ENCODE measurements at places on chromosomes 5 and 9. TPM values are rescaled to one million over a fixed set of nuclear protein-coding genes. Genes with fewer than 3 reads are reported as not detected.

- DNase-seq: no peak
These were observed 355 bp downstream of the TLE4 start for GRCh38 chr9:79572032-79572607.

- no peak for DNase-seq
These were observed 180.5 kb downstream of the FBXL7 start for GRCh38 chr5:15680455-15680854.

- no peak for DNase-seq
These were observed 158.9 kb upstream of the VCAN start for GRCh38 chr5:83312663-83313062.

GRCh38 chr5:65382582-65382981 lies 99.1 kb downstream of the ADAMTS6 start:
- DNase-seq: no peak

DNA sequence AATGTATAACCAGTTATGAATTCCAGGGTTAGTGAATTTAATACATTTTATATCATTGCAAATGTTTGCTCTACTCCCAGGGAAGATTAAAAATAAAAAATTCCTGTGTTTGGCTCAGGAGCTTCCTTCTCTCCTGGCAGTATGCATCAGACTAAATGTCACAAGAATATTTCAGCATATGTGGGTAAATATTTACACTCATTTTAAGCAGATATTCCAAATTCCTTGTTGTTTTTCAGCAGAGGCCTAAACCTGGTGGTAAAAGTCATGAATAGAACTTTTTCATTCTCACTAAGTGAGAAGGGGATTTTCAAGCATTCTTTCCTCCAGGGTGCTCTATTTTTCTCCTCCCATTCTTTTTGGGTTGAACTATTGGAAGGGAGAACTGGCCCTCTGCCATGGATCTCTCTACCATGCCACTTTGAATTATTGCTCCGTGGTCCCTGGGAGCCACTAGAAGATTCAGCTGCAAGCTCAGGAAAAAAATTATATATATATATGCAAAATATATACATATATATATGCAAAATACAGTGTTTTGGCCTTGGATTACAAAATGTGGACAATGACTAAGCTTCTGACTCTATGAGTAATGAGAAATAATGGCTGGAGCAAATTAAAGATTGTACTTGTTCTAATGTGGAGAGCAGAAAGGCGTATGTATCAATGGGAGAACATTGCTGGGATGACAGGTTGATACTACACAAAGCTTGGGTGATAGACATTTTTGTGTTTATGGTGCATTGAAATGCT lies 180.6 kb upstream of the PAPPA start:
- DNase-seq: no peak

DNA sequence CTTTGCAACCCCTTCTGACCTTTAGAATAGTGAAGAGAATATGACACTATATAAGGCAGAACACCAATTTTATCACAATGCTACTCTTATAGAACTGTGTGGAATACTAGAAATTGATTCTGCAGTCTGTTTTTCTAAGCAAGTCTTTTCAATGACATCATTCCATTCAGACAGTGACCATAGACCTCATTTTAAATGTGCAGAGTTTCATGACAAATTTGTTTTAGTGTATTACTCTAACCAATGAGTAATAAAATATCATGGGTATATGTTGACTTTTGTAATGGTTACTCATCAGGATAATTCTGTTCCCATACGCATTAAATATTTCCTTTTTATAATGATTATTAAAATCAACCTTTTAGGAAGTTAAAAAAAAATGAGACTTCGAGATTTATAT lies 219.9 kb downstream of the COX7C start:
- no peak for DNase-seq

DNA sequence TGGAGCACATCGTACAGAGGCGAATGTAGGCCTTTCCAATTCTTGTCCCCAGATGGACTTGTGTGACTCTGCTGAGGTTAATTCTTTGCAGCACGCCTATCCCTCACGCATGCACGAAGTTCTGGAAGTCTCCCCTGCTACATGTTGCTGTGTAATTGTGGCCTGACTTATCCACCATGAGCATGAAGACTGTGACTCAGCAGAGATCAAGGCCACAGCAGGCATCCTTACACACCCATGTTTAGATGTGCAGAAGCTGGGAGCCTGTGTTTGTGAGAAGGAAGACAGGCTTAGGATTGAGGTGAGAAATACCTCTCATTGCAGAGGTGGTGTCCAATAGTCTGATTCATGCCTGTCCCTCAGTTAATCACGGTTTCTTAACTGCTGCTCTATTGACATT lies 135.6 kb downstream of the ICE1 start:
- no peak for DNase-seq

GRCh38 chr9:113350937-113351336 lies 1.6 kb downstream of the BSPRY start:
- no peak for DNase-seq

DNA sequence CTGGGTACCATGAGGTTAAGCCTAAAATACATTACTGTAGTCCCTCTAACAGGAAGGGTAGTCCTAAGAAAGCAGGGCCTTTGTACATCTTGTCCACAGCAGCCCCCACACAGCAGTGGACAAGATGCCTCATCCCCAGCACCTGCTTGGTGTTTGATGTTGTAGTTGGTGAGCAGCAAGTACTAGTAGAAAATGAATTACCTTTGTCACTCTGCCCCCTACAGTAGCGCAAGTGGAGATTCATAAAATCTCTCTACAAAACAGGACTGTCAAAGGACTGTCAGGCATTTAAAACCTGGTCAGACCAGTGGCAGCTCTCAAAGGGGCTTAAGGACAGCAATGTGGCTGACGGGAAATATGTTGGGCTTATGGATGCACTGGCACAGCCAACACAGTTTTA lies 122.5 kb downstream of the TMEM174 start:
- no peak for DNase-seq

DNA sequence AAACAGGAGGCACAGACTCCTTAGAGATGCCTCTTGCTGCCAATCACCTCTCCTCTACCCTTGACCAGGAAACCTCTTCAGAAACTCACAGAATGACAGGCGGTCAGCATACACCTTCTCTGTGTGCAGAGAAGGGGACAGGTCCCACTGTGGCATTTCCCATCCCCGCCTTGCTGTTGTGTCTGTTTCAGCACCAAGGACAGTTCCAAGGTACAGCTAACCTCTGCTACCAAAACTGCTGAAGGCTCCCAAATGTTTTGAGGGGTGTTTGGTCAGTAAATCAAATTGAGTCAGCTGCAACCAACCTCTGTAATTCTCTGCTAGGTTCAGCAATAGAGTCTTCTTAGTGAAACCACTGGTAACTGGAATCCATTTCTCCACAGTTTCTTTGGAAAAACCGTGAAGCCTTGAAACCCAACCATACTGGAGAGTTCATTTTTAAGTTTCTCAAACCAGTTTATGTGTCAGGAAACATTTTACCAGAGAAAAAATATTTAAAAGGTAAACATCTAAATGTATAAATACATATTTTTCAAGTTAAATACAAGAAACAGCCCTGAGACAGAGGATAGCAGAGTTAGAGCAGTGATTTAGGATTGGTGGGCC lies 122.0 kb downstream of the DRD1 start:
- DNase-seq: no peak

DNA sequence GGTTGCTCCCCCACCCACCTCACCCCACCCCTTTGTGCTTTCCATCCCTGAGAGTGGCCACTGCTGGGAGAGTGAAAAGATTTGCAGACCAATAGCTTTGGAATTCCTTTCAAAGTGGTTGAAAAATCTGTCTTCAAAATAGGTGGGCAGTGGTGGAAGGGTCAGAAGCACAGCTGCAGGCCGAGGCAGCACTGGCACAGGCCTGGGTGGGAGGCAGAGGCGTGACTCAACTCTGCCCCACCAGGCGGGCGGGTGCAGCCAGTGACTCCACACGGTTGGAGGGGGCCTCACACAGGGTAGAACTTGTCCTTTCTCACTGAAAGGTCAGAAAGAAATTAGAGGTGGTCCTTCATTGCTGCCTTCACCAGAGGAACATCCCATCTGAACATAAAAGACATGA lies 214.9 kb upstream of the TBCA start:
- DNase-seq: no peak

DNA sequence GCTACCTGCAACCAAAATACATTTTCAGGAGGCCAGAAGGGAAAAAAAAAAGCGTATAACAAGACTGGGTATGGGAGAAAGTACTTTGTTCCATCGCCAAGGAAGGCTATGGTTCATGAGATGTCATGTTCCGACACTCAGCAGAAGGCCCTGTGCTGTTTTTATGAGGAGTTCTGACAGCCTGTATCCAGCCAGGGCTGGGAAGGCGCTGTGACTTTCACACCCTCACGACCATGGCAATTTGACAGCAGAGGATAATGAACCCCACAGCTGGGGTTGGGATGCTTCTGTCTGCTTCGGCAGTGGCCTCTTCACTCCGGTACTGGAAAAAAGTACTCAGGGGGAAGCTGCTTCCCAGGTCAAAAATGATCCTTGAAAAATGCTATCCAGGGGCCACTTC lies 154.4 kb downstream of the PRELID2 start:
- DNase-seq: no peak

DNA sequence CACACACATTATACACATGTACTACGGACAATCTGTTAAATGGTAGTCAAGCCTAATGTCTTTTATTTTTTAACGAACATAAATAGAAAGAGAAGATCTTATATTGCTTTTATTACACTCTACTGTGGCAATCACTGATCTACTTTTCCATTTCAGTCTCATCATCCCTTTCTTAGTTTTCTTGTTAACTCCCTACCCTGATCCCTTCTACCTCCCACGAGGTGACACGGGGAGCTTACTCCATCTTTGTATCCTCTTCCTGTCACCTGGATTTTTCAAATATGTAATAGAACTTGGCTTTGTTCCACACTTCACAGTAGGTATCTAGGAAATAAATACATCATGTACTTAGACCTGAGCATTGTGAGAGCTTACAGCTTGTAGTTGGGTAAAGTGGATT lies 211.0 kb downstream of the PIK3R1 start:
- no peak for DNase-seq

DNA sequence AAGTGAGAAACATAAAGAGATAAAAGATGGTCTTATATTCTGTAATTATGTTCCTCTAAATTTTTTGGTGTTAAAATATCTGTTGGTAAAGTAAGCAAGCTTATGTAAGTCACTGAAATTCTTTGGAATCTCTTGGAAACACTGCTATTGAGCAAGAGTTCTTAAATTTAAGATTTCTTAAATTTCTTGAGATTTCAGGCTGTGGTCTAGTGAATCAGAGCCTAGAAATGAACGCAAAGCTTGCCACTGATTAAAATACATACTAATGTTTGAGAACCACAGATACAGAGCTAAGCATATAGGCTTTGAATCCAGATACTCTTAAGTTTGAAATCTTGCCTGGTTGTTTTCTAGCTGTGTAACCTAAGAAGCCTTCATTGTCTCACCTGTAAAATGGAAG lies 133.4 kb downstream of the TRPM3 start:
- no peak for DNase-seq

DNA sequence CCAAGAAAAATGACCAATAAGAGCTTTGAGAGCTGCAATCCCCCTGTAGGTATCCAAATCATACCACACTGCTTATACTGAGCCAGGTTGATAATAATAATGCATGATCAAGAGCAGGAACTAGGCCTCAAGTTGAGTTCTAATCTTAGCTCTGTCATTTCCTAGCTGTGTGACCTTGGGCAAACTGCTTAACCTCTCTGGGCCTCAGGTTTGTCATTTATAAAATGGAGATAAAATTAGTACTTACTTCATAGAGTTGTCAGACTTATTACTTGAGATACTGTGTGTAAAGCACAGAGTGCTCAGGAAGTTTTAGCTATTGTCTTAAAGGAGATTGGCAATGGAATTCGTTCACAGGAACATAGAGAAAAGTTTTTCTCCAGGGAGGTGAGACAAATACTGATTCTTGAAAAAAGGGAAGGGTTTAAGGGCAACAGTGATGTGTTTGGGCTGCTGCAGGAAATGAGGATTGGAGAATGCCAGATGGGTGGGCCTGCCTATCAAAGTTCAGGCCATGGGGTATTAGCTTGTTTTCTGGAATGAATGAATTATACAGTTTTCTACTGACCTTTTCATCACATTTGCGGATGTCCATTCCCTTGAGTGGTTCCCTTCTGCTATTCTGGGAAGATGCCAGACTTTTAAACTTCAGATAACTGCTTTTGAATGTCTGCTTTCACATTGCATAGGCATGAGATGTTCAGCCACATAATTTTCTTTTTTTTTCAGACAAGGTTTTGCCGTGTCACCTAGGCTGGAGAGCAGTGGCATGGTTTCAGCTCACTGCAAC lies 10.2 kb upstream of the ATP6V0E1 start:
- no peak for DNase-seq

DNA sequence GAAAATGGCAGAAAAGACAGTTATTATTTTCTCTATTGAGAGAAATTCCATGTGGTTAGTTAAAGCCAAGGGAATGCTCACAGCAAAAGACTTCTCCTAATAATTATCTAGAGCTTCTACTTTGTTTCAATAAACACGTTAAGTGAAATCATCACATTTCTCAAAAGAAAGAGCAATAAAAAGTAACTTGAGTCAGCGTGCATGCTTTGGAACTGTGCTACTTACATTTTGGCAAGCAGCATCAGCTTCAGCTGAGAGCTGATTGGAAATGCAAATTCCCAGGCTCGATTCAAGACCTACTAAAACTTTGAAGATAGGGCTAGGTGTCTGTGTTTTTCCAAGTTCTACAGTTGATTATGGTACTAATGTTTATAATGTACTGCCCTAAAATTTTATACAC lies 132.1 kb downstream of the CDH18 start:
- DNase-seq: no peak

DNA sequence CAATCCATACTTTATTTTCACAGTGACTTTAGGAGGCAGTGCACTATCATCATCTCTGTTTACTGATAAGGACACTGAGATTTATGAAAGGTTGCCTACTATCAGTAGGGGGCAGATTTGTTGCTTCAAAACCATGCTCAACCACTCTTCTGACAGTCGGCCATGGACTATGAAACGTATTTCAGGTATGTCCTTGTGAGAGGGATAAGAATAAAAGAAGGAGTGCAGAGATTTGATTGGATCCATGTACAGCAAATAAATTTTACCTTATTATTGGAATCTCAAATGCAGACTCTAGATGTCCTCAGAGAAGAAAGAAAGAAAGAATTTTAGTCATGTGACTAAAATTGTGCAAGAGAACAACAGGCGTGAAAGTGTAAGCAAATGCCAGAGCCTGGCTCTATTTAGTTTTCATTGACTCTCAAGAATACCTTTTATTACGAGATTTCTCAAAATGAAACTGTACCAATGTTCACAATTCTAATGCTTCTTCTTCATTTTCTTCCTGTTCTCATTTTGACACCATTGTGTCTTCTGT lies 296.6 kb upstream of the RASA1 start:
- no peak for DNase-seq

- no peak for DNase-seq
These were observed 9.0 kb downstream of the RGS14 start for GRCh38 chr5:177366528-177367322.

Gene LAMC3
- 16.4 TPM for total RNA-seq

Gene EQTN
- not detected for total RNA-seq

Gene PDE6A
- 0.33 TPM for total RNA-seq

Gene PDE8B
- total RNA-seq: 0.62 TPM

Gene CDKN2A
- total RNA-seq: not detected

Gene ANKRD18B
- 7.3 TPM for total RNA-seq

Gene LMNB1
- total RNA-seq: 122 TPM

Gene C5orf22
- 39.0 TPM for total RNA-seq

Gene GRAMD2B
- total RNA-seq: 4.1 TPM

Gene GLRA1
- total RNA-seq: not detected

Gene PRSS3
- 1.0 TPM for total RNA-seq

Gene GNPDA1
- total RNA-seq: 99.9 TPM

Gene GPRIN1
- 18.9 TPM for total RNA-seq

Measured in Panc1 (cell line).